ENCODE measurements at places on chromosomes 13 and 19.

DNA sequence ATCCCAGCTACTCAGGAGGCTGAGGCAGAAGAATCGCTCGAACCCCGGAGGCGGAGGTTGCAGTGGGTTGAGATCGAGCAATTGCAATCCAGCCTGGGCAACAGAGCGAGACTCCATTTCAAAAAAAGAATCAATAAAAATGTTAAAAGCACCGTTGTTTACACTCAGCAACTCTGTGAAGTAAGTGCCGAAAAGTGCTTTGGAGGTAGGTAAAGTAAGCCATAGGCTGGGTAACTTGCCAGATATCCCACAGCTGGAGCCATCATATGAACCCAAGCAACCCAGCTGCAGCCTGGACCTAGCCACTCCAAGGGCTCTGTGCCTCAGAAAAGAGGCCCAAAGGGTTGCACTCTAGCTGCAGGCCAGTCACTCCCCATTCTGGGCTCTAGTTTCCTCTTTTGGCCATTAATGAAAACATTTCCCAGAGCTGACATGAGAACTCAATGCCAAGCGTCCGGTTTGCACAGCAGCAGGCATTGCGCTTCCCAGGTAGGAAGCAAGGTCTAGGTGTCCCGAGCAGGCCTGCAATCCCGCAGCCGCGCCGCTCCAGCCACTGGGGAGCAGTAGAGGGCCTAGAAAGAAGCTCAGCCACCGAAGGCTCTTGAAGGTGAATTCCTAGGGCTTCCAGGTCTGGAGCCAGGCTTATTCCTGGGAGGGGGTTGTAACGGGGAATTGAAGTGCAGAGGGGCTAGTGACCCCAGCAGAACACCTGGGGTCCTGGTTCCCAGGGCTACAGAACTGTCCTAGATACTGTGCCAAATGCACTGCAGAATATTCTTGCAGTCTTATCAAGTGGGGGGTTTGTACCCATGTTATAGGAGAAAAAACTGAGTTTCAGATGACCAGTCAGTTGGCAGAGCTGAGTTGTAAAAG, 4.1 kb upstream of the CD79A start:
- ATAC-seq, result peak; percentile 14

DNA sequence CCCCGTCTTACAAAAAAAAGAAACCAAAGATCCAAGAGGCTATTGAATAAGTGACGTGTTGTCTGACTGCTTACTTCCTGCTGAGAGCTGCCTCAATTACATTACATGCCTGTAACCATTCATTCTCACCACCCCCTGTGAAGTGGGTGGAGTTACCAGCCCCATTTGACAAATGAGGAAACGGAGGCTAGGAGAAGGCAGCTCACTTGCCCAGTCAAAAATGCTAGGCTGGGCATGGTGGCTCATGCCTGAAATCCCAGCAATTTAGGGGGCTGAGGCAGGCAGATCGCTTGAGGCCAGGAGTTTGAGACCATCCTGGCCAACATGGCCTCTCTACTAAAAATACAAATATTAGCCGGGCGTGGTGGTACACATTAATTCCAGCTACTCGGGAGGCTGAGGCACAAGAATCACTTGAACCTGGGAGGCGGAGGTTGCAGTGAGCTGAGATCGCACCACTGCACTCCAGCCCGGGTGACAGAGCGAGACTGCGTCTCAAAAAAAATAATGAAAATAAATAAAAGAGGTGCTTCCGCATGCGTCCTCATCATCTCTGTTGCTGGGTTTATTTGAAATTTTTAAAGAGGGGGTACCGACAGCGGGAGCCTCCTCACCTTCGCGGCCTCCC, 499 bp downstream of the LSM7 start:
- peak; percentile 86 for ATAC-seq

DNA sequence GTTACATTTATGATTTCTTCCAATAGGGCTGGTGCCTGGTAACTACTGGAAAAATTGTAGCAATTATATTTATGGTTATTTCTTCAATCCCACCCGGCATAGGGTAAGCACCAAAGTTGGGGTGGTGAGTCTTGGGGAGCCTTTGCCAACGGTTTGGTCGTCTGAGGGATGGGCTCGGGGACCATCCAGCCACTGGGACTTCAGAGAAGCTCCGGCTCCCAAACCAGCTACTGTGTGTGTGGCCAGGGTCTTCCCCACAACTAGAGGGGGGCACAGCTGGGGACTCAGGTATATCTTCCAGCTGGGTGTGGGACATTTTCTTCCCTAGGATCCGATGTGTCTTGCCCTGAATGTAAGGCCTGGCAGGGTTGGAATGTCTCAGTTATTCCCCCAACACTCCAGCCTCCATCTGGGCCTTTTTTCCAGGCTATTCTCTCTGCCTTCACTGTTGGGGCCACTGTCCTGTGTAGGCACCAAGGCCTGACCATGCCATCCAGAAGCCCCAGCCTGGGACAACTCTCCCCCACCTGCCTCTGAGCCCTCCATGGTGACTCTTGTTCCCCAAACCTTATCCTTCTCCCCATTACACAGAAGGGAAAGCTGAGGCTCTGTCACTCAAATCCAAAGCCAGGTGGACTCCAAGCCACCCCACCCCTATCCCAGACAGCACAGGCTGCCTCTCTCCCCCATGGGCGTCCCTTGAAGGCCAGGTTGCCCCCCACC, 1.1 kb upstream of the IFI30 start:
- no peak for ATAC-seq

GRCh38 chr13:24050796-24051715, 109.5 kb upstream of the SPATA13 start:
- ATAC-seq, result no peak

- no peak for ATAC-seq
Measured at GRCh38 chr13:113157206-113157928, 1.1 kb upstream of the PROZ start.

DNA sequence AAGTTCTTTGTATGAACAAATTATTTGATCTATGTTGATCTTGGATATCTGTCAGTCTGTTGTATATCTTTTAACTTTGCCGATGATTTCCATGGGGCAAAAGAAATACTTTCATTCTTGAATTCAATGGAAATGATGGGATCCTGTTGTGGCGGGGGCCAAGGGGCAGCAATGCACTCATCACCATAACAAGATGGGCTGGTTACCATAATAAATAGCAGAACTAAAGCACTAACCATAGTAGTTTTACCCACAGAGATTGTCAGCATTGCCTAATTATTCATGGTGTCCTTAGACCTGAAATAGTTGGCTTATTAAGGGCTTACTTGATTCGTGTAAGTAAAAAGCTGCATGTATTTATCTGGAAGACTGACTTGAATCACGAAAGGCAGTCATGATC, 309.6 kb downstream of the RFC3 start:
- ATAC-seq, result no peak

DNA sequence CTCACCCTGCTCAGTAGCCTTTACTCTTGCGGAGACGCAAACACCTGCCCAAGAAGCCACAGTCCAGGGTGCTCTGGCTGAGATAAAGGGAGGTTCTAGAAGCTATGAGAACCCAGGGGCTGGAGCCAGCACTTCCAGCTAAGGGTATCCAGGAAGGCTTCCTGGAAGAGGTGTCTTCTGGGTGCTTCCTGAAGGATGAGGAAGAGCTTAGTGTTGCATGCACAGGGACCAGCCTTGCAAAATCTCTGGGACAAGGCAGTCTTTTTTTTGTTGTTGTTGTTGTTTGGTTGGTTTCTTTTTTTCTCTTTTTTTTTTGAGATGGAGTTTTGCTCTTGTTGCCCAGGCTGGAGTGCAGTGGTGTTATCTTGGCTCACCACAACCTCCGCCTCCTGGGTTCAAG, 20.6 kb downstream of the MYBPC2 start:
- no peak for ATAC-seq

DNA sequence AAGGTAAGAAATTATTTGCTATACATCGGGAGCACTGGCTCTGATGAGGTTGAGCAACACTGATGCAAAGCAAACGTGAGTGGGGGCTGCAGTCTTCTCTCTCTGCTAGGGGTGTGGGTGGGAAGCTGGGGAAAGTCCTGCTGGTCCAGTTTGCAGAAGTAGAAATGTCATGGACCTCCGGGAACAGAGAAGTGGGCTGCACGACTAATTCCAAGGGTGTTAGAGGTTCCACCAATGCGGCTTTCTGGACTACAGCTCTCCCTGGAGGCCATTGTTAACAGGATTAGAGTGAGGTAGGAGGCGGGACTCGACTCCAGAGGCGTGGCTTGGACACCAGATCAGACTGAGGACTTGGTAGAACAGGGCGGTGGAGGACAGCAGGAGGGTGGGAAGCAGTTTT, 5.7 kb upstream of the FBXO27 start:
- ATAC-seq, result no peak

DNA sequence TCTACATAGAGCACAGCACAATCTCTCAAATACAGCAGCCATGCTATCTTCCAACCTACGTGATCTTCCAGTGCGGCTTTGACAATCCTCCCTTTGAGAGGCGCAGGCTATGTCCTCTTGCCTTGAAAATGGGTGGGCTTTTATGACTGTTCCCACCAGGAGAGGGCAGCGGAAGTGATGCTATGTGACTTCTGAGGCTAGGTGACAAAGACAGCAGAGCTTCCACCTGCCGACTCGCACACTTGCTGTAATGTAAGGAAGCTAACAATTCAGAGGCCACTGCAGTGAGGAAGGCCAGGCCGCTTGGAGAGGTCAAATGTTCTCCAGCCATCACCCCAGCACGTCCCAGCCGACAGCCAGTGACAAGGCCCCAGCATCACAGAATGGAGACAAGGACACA, 65.8 kb downstream of the MRPL57 start:
- no peak for ATAC-seq

- ATAC-seq, result peak; percentile 89
Measured at GRCh38 chr19:19224852-19225494, 13.2 kb downstream of the NCAN start.

DNA sequence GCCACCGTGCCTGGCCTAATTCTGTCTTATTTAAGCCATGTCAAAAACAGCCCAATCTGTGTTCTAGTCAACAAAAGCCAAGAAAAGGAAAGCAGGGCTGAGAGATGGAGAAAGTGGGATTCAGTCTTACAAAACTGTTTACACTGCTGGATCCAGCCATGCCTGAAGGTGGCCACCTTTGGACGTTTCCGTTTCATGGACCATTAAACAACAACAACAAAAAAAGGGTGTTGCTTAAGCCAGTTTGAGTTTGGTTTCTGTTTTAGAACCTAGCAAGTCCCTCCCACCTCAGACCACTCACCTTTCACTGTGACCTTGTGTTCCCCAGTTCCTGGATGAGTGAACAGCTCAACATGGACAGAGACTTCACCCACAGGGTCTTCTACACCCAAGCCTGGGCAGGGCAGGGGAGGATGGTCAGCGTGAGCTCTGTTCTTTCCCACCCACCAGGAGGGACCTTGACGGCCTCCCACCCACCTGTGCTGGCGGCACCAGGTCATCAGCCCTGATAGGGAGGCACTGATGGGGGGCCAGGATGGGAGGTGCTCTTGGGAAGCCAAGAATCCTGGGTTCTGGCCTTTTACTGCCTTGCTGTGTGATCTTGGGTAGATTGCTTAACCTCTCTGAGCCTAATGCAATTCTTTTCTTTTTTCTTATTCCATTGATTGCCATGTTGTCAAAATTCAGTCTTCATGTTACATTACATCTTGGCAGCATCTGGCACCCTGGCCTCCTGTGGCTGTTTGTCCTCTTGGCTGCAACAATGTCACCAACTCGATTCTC, 56.2 kb downstream of the COLGALT1 start:
- ATAC-seq, result no peak

- no peak for ATAC-seq
Measured at GRCh38 chr19:14404312-14404711, 14.8 kb downstream of the DDX39A start.

DNA sequence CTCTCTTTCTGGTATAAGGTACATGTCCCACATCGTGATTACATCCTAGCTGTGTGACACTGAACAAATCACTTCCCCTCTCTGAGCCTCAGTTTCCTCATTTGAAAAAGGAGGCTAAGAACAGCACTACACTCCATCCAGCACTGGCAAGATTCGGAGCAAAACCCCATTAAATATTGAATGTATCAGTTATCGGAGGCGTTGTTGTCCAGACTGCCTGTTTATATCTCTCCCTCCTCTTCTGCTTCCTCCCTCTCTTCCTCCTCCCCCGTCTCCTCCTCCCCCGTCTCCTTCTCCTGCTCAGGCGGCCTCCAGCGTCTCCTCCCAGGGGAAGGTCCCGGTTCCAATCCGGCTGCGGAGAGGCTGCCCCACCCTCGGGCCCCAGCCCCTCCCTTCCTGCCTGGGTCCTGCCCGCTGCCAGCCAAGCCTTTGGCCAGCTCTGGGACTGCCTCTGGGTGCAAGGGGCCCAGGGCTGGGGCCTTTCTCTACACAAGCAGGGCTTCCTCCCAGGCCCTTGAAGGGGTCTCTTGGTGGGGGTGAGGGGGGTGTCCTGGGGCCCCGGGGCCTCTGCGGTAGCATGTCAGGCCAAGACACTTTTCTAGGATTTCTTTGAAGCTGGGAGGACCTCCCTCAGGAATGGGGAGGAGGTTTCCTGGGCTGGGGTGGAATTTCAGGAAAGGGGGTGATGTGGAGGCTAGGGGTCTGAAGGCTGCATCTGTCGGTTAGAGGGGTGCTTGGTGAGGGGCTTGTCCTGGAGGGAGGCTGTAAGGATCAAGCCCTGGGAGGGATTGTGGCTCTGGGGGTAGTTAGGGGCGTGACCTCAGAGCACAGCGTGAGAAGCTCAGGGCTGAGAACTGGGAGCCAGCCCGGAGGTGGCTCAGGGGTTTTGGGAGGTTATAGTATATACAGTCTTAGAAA, 1.9 kb downstream of the RRAS start:
- no peak for ATAC-seq

GRCh38 chr19:56504581-56504980, 3.1 kb upstream of the ZNF471 start:
- no peak for ATAC-seq

- no peak for ATAC-seq
Measured at GRCh38 chr13:50919277-50919676, 9.7 kb downstream of the RNASEH2B start.

DNA sequence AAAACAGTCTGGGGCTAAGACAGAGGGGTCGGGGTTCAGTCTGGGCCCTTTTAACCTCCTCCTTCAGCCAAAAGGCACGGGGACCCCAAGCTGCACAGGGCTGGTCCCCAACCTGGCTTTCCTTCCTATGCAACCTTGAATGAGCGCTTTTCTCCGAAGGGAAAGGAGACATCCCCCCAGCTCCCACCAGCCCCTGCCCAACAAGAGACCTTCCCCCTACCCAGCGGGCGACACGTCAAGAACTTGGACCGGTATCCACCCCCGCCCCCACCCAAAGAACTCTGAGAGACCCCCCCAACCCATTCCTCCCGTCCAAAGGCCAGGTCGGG, 35.0 kb upstream of the NANOS3 start:
- ATAC-seq, result no peak

GRCh38 chr19:57282011-57282643, 1.8 kb downstream of the ZNF460 start:
- no peak for ATAC-seq

- ATAC-seq, result no peak
Measured at GRCh38 chr19:19122902-19123301, 15.4 kb downstream of the TMEM161A start.
